ENCODE measurements at places on chromosomes 3 and 15.

GRCh38 chr15:100463515-100463914 lies 65.2 kb downstream of the CERS3 start:
- DNase-seq = no peak

DNA sequence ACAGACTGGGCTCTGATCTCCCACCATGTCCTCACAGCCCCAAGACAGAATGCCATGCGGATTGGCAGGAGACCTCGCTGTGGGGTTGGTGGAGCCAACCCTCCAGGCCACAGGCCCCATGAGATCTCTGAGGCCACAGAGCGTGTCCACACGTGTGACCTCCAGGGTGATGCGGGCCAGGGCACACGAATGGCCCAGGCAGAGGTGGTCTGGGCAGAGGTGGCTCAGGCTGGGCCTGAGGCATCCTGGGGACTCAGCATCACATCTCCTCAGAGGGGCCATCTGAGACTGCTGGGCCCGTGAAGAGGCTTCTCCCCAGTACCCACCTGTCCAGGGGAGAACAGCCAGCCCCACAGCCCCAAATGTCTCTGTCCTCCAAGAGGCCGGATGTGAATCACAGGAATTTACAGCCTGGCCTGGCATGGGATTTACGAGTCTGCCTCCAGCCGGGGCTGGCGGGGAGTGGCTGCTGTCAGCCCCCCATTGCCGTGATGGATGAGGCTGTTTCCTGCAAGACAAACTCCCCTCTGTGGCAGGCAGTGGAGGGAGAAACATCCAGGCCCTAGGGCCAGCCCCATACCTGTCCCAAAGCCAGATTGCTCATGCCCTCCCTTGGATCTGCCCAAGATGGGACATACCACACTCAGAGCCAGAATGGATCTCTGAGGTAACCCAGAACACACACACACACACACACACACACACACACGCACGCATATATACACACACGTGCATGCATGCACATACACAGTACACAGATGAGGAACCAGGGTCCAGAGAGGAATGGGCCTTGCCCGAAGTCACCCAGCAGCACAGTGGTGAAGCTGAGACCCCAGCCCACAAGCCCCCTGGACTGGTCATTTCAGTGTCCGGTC lies 208.3 kb downstream of the TBC1D2B start:
- DNase-seq = no peak

GRCh38 chr15:44710236-44711095 lies 657 bp downstream of the PATL2 start:
- DNase-seq = peak; percentile 87

GRCh38 chr3:139772539-139773500 lies 95.0 kb upstream of the NMNAT3 start:
- no peak for DNase-seq

DNA sequence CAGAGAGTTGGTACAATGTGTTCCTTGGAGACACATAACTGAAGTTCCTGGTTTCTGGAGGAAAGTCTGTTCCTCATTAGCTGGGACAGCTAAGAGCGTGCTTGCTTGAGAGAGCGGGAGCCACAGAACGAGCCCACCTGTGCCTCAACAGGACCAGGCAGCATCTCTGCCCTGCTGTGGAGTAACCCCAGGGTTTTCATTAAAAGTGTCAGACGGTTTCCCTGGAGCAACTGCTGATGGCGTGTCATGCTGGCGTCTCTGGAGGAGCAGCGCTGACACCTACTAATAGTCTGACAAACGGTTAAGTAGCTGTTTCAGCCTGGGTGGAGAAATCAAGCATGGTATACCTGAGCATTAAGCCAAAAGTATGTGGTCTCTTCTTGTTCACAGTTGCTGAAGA lies 150.0 kb downstream of the MCTP2 start:
- DNase-seq = no peak

- DNase-seq = no peak
These were observed 74.7 kb upstream of the SNRK start for GRCh38 chr3:43211681-43212080.

DNA sequence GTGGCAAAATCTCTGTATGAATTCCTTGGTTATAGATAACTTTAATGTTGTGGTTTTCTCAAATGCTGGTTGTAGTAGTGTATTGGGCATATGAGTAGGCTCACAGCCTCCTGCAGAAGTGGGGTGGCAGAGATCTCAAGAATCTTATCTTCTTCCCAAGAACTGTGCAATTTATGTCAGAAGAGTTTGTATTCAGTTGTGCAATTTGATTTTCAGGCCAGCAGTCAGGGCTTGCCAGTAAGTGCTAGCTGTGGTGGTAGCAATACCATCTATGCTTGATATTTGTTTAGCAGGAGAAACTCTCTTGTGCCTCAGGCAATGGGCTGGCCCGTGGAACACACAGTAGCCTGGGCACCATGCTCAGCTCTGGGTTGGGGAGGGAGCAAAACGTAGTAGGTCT lies 58.4 kb upstream of the GOLIM4 start:
- DNase-seq = no peak

DNA sequence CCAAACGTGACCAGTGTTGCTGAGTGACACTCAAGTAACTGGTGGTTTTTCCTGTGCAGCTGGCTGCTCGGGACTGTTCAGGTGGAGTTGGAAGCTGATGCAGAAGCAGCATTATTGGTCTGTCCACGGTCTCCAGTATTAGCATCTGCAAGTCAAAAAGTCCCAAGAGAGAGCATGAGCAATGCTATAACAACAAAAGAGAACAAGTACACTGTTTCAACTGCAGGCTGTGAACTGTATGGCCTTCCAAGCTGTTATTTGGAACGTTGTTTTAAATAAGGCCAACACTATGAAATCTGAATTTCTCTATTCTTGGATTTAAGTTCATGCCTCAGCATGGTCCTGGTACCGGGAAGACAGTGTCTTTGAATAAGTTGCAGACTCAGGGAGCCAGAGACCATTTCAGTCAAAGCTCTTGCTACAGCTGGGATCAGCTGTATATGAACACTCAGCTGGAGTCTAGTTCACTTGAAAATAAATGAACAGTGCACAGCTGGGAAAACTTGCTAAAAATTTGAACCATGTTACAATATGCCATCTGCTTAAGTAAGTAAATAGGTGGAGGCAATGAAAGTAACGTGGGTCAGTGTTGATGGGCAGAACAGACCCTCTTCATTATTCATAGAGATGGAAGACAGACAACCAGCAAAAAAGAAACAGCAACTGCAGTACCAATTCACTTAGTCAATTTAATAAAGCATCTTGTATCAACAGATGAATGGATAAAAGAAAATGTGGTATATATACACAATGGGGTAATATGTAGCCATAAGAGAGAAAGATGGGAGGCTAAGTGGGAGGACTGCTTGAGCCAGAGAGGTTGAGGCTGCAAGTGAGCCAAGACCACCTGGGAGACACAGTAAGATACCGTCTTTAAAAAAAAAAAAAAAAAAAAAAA lies 45.1 kb downstream of the NR1I2 start:
- no peak for DNase-seq

DNA sequence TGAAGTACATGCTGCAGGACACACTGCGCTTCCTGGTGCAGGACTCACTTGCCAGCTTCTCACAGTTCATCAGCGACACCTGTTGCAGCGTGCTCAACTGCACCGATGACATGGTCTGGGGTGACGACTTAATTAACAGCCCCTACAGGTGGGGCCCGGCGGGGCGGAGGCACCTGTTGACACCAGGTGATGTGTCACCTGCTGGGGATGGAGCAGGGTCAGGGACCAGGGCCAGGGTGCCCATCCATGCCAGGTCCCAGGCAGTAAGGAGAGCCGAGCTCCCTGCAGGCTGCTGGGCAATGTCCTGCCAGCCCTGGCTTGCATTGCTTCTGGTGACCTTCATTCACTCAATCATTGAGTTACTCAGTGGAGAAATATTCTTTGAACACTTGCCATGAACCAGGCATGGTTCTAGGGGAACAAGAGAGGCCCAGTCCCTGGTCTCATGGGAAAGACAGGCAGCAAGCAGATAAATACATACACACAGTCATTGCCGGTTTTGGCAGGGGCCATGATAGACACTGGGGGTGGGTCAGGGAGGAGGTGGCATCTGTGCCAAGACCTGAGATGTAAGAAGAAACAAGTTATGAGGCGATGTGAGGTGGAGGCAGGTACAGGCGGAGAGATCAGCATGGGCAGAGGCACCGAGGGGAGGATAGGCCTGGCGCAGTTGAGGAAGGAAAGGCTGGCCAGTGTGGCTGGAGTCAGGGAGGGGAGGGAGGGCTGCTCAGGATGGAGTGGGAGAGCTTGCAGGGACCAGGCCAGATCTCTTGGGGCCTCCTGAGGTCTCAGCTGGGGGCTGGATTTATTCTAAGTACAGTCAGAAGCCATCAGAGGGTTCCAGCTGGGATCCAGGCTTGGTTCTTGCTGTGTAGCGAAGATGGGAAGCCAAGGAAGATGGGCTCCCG lies 30.8 kb downstream of the DNAH1 start:
- DNase-seq = no peak

- DNase-seq = no peak
These were observed 173.5 kb downstream of the KLF13 start for GRCh38 chr15:31499953-31500765.

DNA sequence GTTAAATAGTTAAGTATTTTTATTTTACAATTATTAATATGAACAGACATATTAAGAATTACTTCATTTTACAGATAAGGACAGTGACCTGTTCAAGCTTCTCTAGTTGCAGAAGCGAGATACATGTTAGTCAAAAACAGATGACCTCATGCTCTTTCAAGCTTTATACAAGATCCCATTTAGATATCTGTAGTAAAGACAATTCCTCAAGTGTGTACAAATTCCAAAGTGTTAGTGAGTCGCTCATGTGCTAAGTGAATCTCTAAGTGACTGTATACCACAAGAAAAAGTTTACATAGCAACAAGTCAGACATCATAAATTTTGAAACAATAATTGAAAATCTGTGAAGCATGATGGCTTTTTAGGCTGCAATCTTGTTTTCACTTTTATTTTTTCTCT lies 293.8 kb downstream of the ROBO1 start:
- no peak for DNase-seq

DNA sequence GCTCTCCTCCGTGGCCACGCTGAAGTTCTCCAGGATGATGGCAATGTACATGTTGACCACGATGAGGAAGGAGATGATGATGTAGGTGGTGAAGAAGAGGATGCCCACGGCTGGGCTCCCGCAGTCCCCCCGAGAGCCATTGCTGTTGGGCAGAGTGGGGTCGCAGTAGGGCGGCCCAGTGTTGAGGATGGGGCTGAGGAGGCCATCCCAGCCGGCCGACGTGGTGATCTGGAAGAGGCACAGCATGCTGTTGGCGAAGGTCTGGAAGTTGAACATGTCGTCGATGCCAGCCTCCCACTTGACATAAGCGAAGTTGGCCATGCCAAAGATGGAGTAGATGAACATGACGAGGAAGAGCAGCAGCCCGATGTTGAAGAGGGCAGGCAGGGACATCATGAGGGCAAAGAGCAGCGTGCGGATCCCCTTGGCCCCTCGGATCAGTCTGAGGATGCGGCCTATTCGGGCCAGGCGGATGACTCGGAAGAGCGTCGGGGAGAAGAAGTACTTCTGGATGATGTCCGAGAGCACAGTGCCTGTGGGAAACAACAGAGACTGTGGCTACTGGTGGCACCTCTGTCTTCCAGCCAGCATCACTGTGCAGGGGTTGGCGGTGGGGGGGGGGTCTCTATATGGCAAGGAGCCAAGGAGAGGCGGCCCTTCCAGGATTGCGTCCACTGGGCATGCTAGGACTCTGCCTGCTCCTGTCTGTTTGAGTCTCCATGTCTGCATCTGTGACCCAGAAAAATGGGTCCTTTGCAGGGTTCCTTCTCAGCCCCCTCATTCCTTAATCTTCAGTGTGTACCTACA lies 55.1 kb downstream of the EXOG start:
- DNase-seq = no peak

DNA sequence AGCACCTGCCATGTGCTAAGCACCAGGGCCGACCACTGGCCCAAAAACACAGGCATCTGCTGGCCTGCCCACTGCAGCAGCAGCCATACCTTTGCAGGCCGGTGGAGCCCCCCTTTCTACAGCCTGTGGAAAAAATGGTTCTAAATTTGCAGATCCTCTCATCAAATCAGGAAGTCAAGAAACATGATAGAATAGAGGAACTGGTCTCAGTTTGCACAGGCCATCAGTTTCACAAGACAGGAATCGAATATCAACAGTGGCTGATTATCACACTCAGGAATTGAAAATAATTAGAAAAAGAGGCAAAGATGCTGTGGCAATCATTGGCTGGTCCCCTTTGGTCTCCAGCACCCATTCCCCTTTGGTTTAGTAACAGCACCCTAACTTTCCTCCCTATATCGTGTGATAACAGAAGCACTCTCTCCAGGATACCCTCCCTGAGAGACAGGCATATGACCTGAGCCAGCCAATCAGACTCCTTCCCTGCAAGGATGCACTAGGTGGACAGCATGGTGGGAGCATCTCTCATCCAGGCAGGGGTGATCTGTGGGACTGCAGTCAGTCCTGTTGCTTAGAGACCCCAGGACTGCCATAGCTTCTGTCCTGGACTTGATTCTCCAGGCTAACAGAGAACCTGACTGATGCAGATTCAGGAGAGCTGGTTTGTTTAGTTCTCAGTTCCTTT lies 3.5 kb upstream of the PAK6 start:
- DNase-seq = peak; percentile 81

- DNase-seq = no peak
These were observed 144.4 kb downstream of the UACA start for GRCh38 chr15:70618929-70619328.

GRCh38 chr15:65926899-65927298 lies 57.6 kb downstream of the RAB11A start:
- no peak for DNase-seq

DNA sequence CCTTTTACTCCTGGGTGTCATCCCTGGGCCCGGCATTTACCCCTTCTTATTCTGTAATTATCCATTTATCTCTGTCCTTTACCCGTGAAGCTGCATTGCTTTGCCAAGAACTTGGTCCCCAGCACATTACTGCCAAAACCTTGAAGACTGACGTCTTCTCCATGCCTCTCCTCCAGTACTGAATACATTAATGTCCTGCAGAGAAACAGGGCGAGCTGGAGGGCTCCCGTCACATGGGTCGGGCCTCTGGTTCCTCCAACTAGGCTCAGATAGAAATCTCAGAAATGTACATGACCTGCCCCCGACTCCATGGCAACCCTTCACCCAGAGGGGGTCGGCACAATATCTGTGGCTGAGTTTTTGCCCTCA lies 445 bp downstream of the EFCAB12 start:
- DNase-seq = no peak

GRCh38 chr3:33426068-33426467 lies 14.1 kb downstream of the UBP1 start:
- DNase-seq = no peak

GRCh38 chr15:66661432-66662096 lies 40.5 kb upstream of the SMAD6 start:
- DNase-seq = no peak

GRCh38 chr15:98840053-98840452 lies 167.5 kb downstream of the PGPEP1L start:
- DNase-seq = no peak

GRCh38 chr3:37064747-37065146 lies 71.4 kb downstream of the MLH1 start:
- DNase-seq = no peak

GRCh38 chr15:86690566-86690965 lies 610.9 kb downstream of the AGBL1 start:
- DNase-seq = no peak

GRCh38 chr15:98177966-98178592 lies 217.6 kb downstream of the ARRDC4 start:
- peak; percentile 67 for DNase-seq

All from Karpas-422 (cell line).